SK-N-MC (cell line): ENCODE measurements at places on chromosomes 5 and 9.
A peak's percentile ranks its signal among the peaks of the same experiment; 100 is the strongest.

DNA sequence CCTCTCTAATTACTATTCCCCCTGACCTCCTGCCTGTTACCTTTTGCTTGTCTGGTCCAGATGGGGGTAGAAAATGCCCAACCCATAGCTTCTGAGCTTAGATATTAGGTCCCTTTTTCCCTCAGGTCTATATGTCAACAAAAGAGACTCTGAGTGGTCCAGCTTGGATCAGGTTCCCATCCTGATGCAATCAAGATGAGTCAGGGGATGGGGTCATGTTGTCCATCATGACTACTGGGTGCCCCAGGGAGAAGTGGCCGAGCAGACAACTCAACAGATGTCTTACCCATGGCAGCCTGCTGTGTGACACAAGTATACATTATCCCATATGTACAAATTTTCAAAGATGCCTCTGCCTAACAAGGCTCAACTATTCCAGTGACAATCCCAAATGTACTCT is 9.1 kb upstream of the ANKH start:
- DNase-seq: no peak

DNA sequence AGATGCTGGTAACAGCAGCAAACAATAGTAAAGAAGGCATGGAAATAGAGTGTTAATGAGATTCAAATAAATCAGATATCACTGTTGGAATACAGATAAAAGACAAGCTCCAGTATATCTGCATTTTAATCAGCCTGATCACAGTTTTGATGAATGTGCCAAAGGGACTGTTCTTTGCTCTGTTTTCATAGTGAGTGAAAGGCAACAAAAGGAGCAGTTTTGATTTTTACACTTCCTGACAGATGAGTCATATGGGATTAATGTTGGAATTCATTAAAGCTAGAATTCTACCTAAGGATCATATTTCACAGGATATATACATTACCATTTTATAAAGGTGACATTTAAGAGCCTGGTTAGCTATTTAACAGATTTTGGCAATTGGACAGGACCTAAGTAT is 743.3 kb upstream of the PTPRD start:
- no peak for DNase-seq

DNA sequence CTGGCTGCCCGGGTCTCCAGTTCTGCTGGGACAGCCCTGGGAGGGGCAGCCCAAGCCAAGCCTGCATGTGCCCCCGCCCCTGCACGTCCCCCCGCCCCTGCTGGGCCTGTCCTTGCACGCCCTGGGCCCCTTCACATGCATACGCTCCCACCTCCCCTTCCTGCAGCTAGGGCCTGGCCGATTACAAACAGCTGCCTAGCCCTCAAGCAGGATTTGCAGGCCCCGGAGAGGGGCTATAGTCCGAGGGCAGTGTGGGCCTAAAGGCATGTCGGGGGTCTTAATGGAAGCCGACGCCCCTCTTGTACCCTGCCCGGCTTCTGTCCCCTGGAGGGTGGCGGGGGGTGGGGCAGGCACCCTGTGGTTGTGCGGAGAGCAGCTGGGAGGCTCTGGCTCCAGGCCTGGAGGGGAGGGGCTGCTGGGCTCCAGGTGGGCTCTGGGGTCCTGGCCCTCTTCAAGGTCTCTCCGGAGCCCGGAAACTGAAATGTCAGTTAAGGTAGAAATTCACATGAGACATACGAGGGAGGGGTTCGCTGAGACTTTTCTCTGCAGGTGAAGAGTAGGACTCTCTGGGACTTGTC is 16.9 kb downstream of the COL5A1 start:
- no peak for DNase-seq

- DNase-seq: peak; percentile 44
These were observed 17.7 kb downstream of the RFESD start for GRCh38 chr5:95664204-95664786.

GRCh38 chr5:179792612-179793467 is 946 bp upstream of the LTC4S start:
- no peak for DNase-seq
